Mesothelial cell of epicardium (in vitro differentiated cells): ENCODE measurements at places on chromosomes 6 and 20.
A peak's percentile ranks its signal among the peaks of the same experiment; 100 is the strongest.

GRCh38 chr20:12054556-12054955 lies 136.9 kb downstream of the BTBD3 start:
- DNase-seq = no peak

DNA sequence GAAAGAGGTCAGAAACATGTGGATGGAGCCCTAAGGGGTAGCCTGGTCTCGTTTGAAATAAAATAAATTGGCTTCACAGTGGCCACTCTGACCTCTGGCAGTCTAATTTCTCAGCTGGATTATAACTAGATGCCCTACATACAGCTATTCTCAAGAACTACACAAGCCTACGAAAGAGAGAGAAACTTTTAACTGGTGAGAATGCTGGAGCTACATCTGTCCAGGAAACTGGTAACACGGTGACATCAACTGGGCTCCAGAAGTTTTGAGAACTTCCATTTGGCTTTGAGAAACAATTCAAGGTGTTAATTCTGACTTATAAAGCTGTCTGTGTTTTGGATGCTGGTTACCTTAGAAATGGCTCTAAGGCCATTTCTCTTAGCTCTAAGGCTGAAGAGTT lies 187.3 kb upstream of the TENT5A start:
- DNase-seq = no peak

- peak; percentile 60 for DNase-seq
Measured at GRCh38 chr20:24917797-24918578, 31.1 kb upstream of the CST7 start.

DNA sequence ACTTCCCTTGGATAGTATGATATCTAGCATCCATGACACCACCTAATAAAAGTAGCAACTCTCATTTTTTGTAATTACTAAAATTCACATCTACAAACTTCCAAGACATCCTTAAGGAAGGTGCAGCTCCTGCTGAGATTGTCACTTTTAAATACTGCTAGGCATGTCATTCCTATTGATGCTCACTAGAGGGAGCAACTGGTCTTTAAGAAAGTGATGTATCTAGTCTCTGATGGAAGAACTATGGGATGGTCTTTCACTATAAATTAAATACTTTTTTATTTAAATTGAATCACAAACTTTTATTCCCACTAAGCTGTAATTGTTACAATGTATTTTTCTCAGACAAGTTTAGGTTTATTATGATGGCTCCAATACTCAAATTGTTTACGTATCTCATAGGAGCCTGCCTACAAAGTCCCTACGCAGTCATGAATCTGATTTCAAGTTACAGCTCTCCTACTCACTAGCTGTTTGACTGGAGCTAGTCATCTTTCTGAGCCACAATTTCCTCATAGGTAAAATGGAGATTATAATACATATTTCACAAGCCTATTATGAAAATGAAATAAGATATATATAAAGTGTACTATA lies 8.1 kb upstream of the TSPYL1 start:
- DNase-seq = no peak

GRCh38 chr6:134267917-134268361 lies 50.0 kb downstream of the SGK1 start:
- no peak for DNase-seq
